ENCODE measurements at places on chromosomes 5 and 9.
A peak's percentile ranks its signal among the peaks of the same experiment; 100 is the strongest.

- no peak for DNase-seq
Observed at GRCh38 chr5:171223927-171224326, 85.1 kb upstream of the TLX3 start.

DNA sequence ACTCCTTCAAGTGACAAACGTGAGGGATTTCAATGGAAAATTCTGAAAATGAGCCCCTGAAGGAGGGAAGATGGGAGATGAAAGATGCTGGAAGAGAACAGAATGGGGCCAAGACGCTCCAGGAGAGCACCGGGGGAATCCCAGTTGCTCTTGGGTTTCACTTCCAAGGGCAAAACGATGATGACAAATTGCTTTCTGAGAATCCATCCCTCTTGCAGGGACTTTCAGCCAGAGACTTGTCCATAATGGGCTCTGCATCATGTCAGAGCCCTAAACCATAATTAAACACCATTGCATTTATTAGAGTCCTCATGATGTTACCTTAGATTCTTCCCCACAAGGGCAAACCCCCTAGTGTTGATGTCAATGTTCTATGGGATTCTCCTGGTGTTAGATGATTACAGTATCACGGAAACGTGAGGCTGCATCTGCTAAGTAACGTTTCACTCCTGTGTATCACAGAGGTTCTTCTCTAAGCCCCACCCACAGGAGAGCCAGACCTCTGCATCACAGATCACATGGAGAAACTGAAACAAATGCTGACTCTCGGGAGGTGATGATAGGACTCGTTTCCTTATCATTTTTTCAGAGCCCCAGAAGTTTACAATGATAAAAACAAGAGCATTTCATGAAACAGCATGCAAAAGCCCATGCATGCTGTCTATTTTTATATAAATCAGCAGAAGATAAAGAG lies 114.4 kb downstream of the TENT4A start:
- DNase-seq: no peak

DNA sequence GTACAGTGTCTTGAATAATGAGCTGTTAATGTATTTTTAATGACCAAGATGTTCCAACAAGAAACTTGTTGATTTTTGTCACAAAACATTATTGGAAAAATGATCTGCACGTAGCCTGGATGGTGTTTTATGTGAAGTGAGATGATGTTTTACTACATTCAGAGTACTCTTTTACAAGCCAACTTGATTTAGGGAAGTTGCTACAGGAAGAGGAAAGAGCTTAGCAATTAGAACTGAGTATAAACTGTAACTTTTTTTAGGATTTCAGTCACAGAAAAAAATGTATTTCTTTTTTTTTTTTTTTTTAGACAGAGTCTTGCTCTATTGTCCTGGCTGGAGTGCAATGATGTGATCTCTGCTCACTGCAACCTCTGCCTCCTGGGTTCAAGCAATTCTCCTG lies 113.6 kb upstream of the ADRA1B start:
- DNase-seq: no peak

DNA sequence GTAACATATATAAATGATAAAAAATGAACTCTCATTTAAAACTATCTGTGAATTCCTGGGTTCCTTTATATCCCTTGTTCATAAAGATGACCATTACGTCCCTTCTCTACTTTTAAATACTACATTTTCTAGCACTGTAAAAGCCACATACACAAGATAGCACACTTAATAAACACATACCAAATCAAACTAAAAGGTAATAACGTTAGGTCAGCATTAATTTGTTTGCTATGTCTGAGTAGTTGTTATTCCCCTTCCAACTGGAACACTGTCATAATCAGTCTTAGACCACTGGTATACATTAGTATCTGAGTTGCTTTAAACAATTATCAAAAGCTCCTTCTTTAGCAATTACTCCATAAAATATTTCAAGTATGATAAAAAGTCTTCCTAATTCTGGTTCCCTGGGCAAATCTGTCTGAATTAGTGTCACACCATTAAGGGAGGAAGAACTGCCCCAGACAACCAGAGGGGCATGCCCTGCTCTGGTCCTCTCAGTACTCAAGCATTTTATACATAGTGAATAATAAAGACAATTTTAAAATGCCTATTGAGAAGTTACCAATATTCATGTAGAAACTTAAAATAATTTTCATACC lies 98.1 kb downstream of the RAPGEF6 start:
- DNase-seq: no peak

DNA sequence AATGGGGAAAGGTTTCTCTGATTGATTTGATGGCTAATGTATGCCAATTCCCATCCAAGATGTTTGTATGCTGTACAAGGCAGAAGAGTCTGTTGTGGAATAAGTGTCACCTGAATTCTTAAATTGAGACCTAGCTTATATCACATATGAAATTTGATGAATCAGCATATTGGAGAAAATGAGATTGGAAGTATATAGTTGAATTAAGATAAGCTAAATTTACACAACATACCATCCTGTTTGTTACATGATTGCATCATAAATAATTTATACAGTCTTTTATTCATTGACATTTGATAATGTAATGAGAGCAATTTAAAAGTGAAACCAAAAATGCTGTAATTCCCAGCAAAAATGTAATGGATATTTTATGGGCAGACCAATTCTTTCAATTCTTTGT lies 1.1 kb downstream of the CWC27 start:
- DNase-seq: no peak

DNA sequence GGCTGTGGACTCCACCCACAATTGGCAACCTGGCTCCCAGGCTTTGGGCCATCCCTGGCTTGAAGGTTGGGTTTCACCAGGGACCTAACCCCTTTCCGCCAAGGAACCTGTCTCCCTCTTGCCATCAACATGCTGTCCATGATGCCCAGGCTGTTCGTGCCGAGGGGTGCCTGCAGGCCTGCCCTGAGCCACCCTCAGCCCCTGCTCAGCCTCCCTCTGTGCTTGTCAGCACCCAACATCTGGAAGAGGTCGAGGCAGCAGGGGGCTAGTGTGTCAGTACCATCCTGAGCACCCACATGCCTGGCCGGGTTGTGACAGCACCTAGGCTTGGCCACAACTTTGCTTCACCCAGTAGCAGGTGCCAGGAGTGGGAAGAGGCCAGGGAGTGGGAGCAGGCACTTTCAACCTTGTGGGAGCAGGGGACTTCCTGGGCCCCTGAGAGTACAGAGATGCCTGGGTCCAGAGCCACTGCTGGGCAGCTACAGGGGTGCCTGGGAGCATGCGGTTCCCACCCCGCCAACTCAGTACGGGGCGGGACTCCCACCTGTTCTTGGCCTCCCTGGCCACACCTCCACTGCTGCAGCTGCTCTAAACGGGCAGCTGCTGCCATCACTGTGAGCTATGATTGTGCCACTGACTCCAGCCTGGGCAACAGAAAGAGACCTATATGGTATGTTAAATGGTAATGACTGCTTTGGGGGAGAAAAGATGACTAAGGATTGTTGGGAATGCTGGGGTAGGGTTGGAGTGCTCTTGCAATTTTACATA lies 6.3 kb downstream of the PDCD1LG2 start:
- no peak for DNase-seq

DNA sequence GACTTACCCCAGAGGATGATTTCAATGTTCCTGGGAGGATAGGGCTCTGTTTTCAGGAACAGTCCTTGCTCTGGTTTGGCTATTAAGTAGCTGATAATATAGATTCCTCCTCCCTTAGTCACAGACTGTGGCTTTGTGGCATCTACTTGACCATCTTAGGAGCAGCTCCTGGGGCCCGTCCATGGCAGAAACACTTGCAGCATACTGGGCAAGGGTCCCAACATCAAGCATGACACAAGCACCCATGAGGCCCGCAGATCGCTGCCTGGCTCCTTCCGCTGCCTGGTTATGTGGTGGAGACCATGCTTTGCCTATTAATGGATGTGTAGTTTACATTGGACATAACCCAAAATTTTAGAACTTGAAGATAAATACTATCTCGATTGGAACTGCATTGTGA lies 170.1 kb downstream of the ICE1 start:
- DNase-seq: no peak

DNA sequence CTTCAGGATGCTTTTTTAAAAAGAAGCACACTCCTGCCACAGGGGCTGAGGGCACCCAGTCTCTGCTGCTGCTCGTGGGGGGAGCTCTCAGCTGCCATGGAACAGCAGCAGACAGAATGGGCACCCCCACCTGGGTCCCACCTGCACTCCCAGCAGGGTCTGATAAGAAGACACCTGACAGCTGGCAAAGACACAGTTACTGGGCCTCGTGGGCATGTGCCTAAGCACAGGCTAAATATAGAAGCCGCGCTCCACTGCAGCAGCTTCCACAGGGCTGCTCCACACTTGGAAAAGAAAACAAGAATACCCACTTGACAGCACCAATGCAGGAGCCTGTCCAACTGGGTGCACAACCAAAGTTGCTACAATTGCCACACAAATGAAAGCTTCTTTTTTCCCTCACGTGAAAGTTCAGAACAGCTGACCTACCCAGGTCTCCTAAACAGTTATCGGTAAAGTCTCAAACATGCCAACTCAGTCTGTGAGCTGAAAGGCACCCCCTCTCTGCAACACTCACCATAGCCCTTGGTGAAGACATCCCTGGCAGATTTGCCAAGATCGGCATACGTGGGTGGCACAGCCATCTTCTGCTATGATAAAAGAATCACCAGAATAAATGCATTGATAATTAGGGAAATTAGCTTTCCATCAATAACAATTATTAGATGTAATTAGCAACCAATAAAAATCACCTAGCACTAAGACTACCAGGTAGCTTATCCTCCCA lies 12.2 kb downstream of the VDAC1 start:
- peak; percentile 41 for DNase-seq

- DNase-seq: peak; percentile 85
Observed at GRCh38 chr9:129143031-129143927, 32.1 kb downstream of the PTPA start.

DNA sequence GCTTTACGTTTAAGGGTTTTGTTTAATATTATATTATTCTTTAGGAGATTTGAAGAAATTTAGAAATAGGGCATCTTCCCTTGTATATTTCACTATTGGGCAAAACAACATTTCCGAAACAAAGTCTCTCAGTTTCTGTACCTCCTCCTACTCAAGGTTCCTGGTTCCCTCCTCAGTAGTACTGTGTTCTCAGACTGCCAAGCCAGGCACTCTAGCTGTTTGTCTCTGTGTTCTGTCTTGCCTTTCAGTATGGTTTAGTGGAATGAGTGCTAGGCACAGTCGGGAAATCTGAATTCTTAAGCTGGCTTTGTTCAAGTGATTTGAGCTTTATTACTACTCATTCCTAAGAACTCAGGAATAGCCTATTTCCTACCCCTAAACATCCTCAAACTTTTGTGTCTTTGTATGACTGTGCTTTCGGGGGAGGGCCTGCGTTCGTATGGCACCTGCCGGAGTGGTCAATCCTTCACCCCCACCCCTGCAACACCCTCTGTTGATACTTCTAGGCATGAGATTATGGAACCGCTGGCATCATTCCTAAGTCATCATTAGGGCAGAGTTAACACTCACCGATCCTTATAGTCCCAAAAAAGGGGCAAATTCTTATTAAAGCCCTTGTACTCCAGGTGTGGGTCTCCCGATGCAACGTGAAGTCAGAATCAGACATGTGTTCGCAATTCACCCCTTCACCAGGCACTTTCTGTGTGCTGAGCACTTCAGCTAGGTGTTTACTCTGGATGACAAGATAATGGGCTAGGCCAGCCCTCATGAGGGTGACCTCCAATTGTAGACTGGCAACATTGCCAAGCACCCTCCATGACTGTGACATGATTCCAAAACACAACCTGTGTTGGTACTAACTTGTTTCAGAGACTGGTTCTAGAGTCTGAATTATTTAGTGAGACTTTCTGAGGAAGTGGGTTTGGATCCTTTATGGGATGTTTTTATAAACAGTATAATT lies 24.5 kb downstream of the SNX18 start:
- no peak for DNase-seq

- DNase-seq: peak; percentile 45
Observed at GRCh38 chr5:31531543-31531887, 378 bp downstream of the DROSHA start.

GRCh38 chr5:15577831-15578230 lies 77.9 kb downstream of the FBXL7 start:
- DNase-seq: no peak

- DNase-seq: no peak
Observed at GRCh38 chr9:97515662-97516061, 14.2 kb downstream of the TMOD1 start.

GRCh38 chr9:18869725-18870124 lies 163.3 kb downstream of the SAXO1 start:
- DNase-seq: no peak

DNA sequence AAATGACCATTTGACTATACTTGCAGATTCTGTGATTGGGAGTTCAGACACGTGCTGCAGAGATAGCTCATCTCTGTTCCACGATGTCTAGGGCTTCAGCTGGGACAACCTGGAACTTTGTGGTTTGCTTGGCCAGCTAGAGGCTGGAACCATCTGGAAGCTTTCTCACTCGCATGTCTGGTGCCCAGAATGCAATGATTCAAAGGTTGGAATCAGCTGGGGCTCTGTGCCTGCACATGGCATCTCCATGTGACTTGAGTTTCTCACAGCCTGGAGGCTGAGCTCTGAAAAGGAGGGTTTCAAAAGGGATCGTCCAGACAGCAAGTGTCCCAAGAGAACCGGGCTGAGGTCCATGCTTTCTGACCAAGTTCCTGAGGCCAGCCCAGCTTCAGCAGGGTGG lies 465.2 kb downstream of the GADD45G start:
- no peak for DNase-seq

DNA sequence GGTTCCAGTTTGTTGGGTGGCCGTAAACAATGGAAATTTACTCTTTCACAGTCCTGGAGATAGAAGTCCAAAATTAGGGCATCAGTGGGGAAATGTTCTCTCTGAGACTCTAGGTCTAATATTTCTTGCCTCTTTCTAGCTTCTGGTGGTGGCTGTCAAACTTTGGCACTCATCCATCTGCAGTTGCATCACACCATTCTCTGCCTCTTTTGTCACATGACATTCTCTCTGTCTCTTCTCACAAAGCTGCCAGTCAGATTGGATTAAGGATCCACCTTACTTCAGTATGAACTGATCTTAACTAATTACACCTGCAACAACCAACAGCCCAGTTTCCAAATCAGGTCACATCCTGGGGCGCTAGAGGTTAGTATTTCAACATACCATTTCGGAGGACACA lies 222.9 kb upstream of the FTMT start:
- peak; percentile 8 for DNase-seq

DNA sequence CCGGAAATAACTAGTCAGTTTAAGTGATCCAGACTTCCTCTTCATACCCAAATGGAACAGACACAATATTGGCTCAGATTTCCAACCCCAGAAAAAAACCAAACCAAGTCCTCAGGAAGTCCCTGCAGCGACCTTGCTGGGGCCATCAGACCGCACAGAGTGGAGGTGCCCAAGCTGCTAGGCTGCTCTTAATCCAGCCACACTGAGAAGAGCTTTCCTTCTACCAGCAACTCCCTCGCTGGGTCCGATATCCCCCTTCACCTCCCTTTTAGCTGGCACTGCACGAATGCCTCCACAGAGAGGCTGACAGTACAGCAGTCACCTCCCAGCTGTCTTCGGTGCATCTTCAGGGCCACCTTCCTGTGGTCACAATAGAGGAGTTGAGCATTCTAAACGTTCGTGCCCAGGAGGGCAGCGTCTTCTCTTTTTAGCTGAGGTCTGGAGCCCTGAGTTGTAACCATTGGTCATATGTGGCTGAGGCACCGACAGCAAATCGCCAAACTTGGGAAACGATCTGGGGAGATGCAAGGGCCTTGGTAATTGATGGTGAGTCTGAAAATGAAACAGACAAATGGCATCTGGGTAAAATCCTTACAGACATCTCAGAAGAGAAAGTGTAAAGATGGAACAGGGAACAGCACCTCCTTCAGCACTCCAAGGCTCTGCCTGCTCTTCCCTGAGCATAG lies 5.7 kb downstream of the NAIF1 start:
- DNase-seq: no peak

- no peak for DNase-seq
Observed at GRCh38 chr9:129330711-129331492, 152.8 kb upstream of the IER5L start.
